ENCODE measurements at places on chromosomes 4 and X.

- no peak for DNase-seq
Observed at GRCh38 chr4:67207941-67208441, 337.3 kb downstream of the CENPC start.

GRCh38 chr4:47640911-47641310 lies 155.8 kb downstream of the ATP10D start:
- DNase-seq, result no peak

DNA sequence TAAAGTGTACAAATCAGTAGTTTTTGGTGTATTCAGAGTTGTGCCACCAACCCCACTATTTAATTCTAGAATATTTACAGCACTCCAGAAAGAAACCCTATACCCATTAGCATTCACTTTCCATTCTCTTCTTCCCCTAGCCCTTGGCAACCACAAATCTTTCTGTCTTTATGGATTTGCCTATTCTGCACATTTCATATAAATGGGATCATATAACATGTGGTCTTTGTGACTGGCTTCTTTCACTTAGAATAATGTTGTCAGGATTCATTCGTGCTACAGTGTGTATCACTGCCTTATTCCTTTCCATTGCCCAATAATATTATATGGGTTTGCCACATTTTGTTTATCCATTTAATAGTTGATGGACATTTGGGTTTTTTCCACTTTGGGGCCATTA lies 32.2 kb downstream of the SGMS2 start:
- DNase-seq, result no peak

DNA sequence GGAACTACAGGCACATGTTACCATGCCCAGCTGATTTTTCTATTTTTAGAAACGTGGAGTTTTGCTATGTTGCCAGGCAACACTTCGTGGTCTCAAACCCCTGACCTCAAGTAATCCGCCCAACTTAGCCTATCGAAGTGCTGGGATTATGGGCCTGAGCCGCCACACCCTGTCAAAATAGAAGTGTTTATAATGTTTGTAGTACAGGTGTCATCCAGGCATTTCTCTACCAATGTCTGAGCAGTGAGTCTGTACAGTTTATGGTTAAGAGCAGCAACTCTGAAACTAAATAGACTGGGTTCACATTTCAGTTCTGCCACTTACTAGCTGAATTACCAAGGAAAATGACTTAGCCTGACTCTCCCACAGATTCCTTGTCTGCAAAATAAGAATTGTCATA lies 460.4 kb upstream of the GALNT7 start:
- peak; percentile 84 for DNase-seq

GRCh38 chr4:135177321-135177720 lies 975.7 kb upstream of the PABPC4L start:
- DNase-seq, result no peak

GRCh38 chr4:1039493-1040343 lies 28.3 kb downstream of the FGFRL1 start:
- DNase-seq, result no peak

DNA sequence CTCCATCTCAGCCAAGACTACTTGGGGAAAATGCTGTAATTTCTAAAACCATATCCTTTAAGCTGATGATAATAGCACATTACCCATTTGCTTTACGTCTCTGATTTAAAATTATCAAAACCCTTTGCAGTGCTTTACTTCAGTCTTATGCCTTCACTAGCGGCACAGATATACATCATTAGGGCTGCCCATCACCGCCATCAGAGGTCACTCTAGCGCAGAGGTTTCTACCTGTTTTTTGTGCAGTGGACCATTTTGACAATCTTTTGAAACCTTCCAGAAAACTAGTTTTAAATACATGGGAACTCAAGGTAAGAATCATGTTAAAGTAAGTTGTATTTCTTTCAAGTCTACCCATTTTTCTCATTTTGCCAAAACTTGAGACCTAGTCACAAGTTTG lies 592.5 kb downstream of the PPARGC1A start:
- no peak for DNase-seq

GRCh38 chr4:138182838-138183426 lies 59.2 kb downstream of the SLC7A11 start:
- peak; percentile 28 for DNase-seq

DNA sequence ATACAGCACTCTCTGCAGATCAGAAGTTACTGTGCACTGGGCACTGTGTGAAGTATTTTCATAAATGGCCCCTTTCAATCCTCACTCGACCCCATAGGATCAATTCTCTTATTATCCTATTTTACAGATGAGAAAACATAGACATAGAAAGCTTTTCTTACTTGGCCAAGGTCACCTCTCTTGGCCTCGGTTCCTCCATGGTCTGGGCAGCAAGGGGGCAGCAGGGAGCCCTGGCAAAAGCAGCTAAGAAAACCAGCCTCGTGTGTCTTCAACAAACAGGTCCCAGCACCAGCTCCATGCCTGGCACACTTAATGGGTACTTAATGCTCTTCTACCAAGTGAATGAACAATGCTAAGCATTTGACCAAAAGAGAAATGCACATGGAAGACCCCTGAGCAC lies 34.4 kb downstream of the BST1 start:
- no peak for DNase-seq

DNA sequence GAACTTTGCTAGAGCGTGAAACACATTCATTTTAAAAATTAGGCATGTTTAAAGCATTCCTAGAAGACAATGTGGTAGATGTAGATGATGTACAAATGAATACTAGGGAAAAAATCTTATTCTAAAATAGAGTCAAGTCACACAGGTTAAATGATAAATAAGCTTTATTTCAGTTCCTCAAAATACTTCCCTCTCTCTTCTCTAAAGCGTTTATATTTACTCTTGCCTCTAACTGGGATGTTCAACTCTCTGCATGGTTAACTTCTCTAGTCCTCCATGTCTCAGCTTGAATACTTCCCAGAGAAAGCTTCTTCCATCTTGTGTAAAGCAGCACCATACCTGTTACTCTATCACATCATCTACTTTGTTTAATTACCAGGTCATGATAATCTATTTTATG lies 30.9 kb upstream of the GLRA3 start:
- no peak for DNase-seq

DNA sequence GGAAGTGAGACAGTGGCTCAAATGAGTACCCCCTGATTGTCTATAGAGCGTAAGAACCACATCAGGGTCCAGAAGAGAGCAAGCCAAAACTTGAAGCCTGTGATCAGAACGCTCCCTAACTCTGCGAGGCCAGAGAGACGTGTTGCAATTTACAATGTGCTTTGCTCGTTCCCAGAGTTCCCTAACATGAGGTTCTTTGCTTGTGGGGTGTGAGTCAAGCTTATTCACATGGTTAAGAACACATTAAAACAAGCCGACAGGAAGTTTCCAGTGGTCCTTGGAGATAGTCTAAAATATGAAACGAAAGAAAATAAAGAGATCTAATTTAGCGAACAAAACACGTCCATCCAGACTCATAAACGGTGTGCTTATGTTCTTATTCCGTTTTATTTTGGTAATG lies 702.3 kb downstream of the TRIML1 start:
- DNase-seq, result no peak

- DNase-seq, result no peak
Observed at GRCh38 chr4:87532907-87533306, 3.7 kb upstream of the SPARCL1 start.

DNA sequence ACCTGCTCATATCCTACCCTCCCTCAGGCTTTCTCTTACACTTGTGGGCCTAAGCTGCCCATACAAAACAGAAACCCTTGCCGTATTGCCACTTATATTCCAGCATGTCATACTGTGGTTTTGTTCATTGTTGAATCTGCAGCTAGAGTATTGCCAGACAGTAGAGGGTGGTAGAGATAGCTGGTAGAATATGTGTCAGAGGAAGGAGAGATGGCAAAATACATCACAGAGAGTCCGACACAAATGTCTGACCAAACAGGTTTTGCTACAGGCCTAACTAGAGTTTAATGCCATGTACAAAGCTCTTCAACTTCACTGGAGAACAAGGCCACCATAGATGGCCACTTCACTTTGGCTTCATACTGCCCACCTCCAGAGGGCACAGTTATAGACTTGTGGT lies 160.1 kb downstream of the EFHC2 start:
- DNase-seq, result no peak

DNA sequence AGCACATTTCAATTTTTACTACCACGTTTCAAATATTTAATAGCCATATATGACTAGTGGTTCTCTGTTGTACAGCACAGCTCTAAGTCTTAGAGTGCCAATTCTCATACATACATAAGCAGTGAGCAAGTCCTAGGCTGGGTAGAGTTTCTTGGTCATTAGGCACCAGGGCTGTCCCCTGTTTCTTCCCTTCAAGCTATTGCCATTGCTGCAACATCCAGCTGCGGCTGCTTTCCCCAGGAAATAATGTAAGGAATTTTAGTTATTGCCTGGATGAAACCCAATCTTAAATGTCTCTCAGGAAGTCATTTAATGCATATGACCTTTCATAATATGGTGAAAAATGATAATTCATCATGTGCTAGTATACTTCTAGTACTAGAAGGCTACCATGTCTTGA lies 74.1 kb upstream of the PPP3CA start:
- DNase-seq, result no peak

- DNase-seq, result no peak
Observed at GRCh38 chr4:100224721-100225120, 34.5 kb upstream of the DDIT4L start.

GRCh38 chrX:55057675-55058249 lies 17.1 kb upstream of the PAGE2B start:
- peak; percentile 57 for DNase-seq

DNA sequence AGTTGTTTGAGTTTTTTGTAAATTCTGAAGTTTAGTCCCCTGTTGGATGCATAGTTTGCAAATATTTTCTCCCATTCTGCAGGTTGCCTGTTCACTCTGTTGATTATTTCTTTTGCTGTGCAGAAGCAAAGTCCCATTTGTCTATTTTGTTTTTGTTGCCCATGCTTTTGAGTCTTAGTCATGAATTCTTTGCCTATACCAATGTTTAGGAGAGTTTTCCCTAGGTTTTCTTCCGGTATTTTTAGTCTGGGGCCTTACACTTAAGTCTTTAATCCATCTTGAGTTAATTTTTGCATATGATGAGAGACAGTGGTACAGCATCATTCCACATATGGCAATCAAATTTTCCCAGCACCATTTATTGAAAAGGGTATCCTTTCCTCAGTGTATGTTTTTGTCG lies 405.8 kb upstream of the RPS6KA3 start:
- no peak for DNase-seq

- no peak for DNase-seq
Observed at GRCh38 chr4:34318773-34319172, 1925.5 kb downstream of the ARAP2 start.

GRCh38 chrX:103513476-103514108 lies 5.7 kb downstream of the RAB40A start:
- DNase-seq, result no peak

DNA sequence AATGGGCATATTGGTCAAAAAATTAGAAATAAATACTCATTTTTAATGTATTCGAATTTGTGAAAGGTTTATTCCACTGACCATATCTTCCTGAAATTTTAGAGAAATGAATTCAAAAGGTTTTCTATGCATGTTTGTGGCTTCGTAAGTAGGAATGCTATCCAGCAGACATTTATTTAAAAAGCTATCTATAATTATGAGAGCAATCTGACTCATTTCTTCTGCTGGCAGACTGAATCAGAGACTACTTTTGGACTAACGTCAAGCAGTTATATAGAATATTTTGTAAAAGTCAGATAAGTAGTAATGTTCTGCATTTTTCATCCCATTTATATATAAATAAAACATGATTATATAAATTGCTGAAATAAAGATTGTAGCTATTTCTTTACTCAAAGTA lies 125.0 kb downstream of the SPCS3 start:
- no peak for DNase-seq

DNA sequence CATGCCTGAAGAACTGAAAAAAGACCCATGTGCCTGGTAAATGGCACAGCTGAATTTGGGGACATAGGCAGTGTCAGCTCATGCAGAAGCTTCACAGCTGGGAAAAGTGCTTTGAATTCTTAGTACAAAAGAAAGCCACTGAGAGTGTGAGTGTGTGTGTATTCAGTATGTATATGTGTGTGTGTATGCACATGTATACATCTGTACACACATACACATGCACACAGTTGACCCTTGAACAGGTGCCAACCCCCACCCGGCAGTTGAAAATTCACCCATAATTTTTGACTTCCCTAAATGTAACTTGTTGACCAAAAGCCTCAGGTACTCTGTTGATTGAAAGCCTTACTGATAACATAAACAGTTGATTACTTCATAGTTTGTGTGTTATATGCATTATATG lies 49.5 kb upstream of the ENPP6 start:
- DNase-seq, result no peak

GRCh38 chr4:164383058-164383357 lies 370.9 kb upstream of the SMIM31 start:
- no peak for DNase-seq

DNA sequence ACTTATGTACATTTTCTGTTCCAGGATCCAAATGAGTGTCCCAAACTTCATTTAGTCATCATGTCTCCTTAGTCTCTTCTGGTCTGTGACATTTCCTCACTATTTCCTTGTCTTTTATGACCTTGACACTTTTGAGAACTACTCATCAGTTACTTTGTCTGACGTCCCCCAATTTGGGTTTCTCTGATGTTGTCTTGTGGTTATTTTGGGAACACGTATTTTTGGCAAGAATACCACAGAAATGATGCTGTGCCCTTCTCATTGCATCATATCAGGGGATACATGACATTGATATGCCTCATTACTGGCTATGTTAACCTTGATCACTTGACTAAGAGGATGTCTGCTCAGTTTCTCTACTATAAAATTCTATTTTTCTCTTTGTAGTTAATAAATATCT lies 308.8 kb downstream of the ZNF674 start:
- no peak for DNase-seq

- DNase-seq, result no peak
Observed at GRCh38 chrX:40184968-40185367, 87.2 kb upstream of the BCOR start.

GRCh38 chrX:334971-335757 lies 16.6 kb upstream of the GTPBP6 start:
- DNase-seq, result no peak

GRCh38 chr4:183284258-183284785 lies 35.8 kb downstream of the CLDN22 start:
- no peak for DNase-seq

GRCh38 chr4:148376151-148376550 lies 66.1 kb downstream of the NR3C2 start:
- DNase-seq, result no peak

Measured in NCI-H748 treated with DMSO at 0.1 percent for 48 hours (cell line).